ENCODE measurements at places on chromosomes 6 and 20. TPM values are rescaled to one million over a fixed set of nuclear protein-coding genes. Genes with fewer than 3 reads are reported as not detected.

Gene CYP21A2
- total RNA-seq = not detected

Gene LY6G6C
- 1.2 TPM for total RNA-seq

Gene GSTA1
- not detected for total RNA-seq

Gene BPIFA1
- not detected for total RNA-seq

Gene GNMT
- total RNA-seq = 0.57 TPM

Gene TBX18
- total RNA-seq = not detected

Gene CCN6
- total RNA-seq = not detected

Gene TLDC2
- not detected for total RNA-seq

Gene NCOA7
- total RNA-seq = 51.0 TPM

Gene C4B
- 8.3 TPM for total RNA-seq

Gene RIPPLY2
- total RNA-seq = not detected

Gene CTAGE9
- total RNA-seq = not detected
